ENCODE measurements at places on chromosomes 2 and 18. TPM values are rescaled to one million over a fixed set of nuclear protein-coding genes. Genes with fewer than 3 reads are reported as not detected.

The APLF gene
- 2.0 TPM for total RNA-seq

The IKZF2 gene
- 1.9 TPM for total RNA-seq

The GALR1 gene
- total RNA-seq: not detected

The IL1A gene
- total RNA-seq: 9.4 TPM

The BOD1L2 gene
- total RNA-seq: not detected

The TBR1 gene
- total RNA-seq: not detected

The LDLRAD4 gene
- total RNA-seq: 36.5 TPM

The SP110 gene
- total RNA-seq: 137 TPM

The ANKRD30BL gene
- total RNA-seq: not detected

The NAT8 gene
- not detected for total RNA-seq

The CHRNG gene
- not detected for total RNA-seq

The INHA gene
- total RNA-seq: not detected

The ARHGAP28 gene
- not detected for total RNA-seq

The VAPA gene
- total RNA-seq: 182 TPM

The SCG2 gene
- total RNA-seq: not detected

The ARHGAP15 gene
- total RNA-seq: 56.2 TPM

The ZNF804A gene
- not detected for total RNA-seq

The C18orf63 gene
- total RNA-seq: not detected

The CENPA gene
- 23.6 TPM for total RNA-seq

The STPG4 gene
- 0.16 TPM for total RNA-seq

The SERPINB4 gene
- not detected for total RNA-seq

The ZEB2 gene
- total RNA-seq: 15.2 TPM

The LRATD1 gene
- not detected for total RNA-seq

The SERPINB8 gene
- total RNA-seq: 25.5 TPM

The LYPD1 gene
- not detected for total RNA-seq

The AFF3 gene
- 5.7 TPM for total RNA-seq

The PKDCC gene
- total RNA-seq: not detected

The CLEC4F gene
- total RNA-seq: not detected

The QPCT gene
- total RNA-seq: 2.1 TPM
